Adrenal gland (tissue), 19 donors: ENCODE measurements at places on chromosomes 4 and X. TPM values are rescaled to one million over a fixed set of nuclear protein-coding genes. Genes with fewer than 3 reads are reported as not detected.

DNA sequence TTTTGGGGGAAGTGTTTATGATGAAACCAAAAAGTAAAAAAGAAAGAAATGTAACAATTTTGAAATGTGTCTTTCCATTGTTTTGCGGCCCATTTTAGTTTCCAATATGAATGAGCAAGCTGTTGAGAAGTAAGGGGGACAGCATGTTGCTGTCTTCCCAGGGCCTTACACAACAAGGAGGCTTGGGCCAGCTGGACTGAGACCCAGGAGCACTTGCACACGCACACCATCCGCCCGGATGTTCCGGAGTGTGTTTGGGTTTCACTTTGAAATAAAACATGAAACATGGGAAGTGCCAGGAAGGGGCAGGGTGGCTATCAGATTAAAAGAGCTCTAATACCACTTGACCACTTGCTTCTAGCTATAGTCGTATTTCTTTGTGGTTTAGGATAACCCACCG, 144.4 kb downstream of the NHS start:
- peak; percentile 40 for DNase-seq

DNA sequence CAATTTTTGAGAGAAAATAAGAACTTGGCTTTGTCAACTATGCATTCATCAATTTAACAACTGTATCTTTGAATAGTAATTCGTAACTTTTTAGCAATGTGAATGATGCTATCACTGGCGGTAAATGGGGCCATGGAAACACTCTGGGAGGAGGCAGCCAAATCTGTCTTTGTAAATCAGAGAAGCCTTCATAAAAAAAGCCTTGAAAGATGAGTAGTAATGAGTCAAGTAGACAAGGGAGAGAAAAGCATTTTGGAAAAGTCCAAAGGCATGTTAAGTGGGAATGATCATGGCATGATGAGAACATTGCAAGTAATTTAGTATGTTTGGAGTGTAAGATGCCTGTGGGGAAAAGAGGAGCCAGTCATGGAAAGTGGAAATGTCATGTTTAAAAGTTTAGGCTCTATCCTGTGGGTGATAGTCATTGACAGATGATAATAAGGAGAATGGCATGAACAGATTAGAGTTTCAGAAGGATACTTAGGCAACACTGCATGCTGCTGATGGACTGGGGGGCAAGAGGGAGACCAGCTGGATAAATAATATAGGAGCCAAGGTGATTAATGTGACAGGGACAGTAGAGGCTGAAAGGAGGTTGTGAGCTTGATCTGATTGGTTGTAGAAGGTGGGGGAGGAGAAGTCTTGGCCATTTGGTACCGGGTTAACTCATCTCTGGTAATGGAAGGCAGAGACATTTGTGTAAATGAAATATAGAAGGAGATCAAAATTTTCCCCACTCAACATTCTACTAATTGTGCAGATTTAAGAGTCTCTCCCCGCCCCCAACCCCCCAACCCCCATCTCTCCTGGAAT, 16.3 kb downstream of the SPRY1 start:
- DNase-seq: no peak

- no peak for DNase-seq
These were observed 75.9 kb upstream of the CAMK2D start for GRCh38 chr4:113837397-113837796.

GRCh38 chr4:168900080-168900479, 110.0 kb downstream of the CBR4 start:
- DNase-seq: no peak

DNA sequence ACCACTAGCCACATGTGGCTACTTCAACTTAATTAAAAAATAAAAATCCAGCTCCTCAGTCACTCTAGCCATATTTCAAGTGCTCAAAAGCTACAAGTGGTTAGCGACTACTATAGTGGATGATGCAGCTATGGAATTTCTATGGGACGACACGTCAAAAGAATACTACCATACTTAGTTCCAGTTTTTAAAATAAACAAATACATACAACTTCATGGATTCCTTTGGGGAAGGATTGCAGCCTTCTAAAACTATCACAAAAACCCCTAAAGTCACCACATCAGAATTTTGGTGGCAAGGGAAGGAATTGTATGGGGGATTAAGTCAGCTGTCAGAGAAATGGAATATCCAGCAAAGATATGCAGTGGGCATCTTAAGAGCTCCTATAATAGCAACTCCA, 6.5 kb downstream of the ZNF280C start:
- DNase-seq: no peak

Gene AR
- total RNA-seq: 5.6 TPM

Gene SPP1
- total RNA-seq: 89.6 TPM

Gene BRS3
- total RNA-seq: not detected

Gene CCSER1
- 0.14 TPM for total RNA-seq

Gene MAGEA12
- not detected for total RNA-seq

Gene KIAA1210
- 3.2 TPM for total RNA-seq
